ENCODE measurements at places on chromosomes 16 and 17. TPM values are rescaled to one million over a fixed set of nuclear protein-coding genes. Genes with fewer than 3 reads are reported as not detected.

Gene TBC1D3C
- not detected for total RNA-seq

Gene CIITA
- 2.4 TPM for total RNA-seq

Gene DNAI2
- total RNA-seq = not detected

Gene CALB2
- not detected for total RNA-seq

Gene KRT40
- not detected for total RNA-seq

Gene MLX
- total RNA-seq = 69.3 TPM

Gene LAT
- 262 TPM for total RNA-seq

Gene G6PC1
- 0.08 TPM for total RNA-seq

Data from activated T-cell treated with anti-CD3 and anti-CD28 coated beads, Interleukin-2, amount 50 U/mL, for 4 hours (primary cell).